ENCODE measurements at places on chromosomes 1 and 21.

GRCh38 chr1:111895469-111895868 is 94.0 kb downstream of the KCND3 start:
- no peak for DNase-seq

DNA sequence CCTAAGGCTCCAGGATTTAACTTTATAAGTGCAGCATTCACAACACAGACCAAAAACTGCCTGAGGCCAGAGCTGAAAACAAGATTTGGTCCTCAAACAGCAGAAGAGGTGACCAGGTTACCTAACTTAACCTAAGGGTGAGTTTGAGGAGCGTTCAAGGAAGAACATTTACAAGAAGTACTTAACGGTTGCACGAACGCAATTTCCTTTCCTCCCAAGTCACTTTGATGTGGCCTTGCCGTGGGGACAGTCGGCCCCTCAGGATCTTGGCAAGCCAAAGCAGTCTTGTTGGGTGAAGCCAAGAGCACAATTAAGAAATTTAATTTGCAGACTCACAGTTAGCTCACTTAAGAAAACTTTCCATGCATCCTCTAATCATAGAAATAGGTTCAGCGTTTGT is 202.6 kb upstream of the COA6 start:
- no peak for DNase-seq

DNA sequence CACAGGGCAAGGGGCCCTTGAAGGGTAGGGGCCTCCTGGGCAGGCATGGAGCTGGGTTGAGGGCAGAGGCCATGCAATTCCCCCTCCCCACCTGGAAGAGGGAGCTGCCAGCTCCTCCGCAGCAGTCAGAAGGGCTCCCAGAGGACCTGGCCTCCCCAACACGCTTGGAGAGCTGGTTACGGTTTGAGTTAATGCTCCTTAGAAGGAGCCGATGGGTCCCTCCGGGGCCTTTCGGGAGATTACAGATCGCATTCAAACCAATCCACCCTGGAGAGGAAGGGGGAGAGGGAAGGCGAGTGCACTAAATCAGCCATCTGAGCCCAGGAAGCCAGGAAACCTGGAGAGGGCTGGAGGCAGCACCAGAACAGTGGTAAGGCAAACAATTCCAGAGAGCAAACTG is 106.3 kb upstream of the CSF3R start:
- no peak for DNase-seq

GRCh38 chr1:239237912-239238311 is 148.5 kb upstream of the CHRM3 start:
- DNase-seq, result no peak

- no peak for DNase-seq
These were observed 512.2 kb downstream of the LTN1 start for GRCh38 chr21:28480470-28480869.

Measured in NCI-H2081 (cell line).